ENCODE measurements at places on chromosomes 1 and 21. TPM values are rescaled to one million over a fixed set of nuclear protein-coding genes. Genes with fewer than 3 reads are reported as not detected.

PI4KB gene
- total RNA-seq = 42.1 TPM

TTC24 gene
- total RNA-seq = not detected

OR2T2 gene
- total RNA-seq = not detected

IL20 gene
- not detected for total RNA-seq

OLFM3 gene
- 6.2 TPM for total RNA-seq

GOLT1A gene
- total RNA-seq = 13.6 TPM

TFF3 gene
- total RNA-seq = 84.4 TPM

SPAG17 gene
- total RNA-seq = 1.7 TPM

NIBAN1 gene
- 11.1 TPM for total RNA-seq

KRTAP21-2 gene
- not detected for total RNA-seq

PALMD gene
- total RNA-seq = 21.7 TPM

MAEL gene
- total RNA-seq = not detected

MROH9 gene
- total RNA-seq = 0.23 TPM

MYOG gene
- total RNA-seq = not detected

NMNAT2 gene
- 1.00 TPM for total RNA-seq

KCND3 gene
- 2.7 TPM for total RNA-seq

FCRL5 gene
- not detected for total RNA-seq

ARHGEF10L gene
- total RNA-seq = 48.3 TPM

LRRC53 gene
- not detected for total RNA-seq

GNPAT gene
- total RNA-seq = 63.9 TPM

MROH7 gene
- total RNA-seq = 0.68 TPM

EFNA1 gene
- 94.8 TPM for total RNA-seq
